ENCODE measurements at places on chromosomes 7 and 10.

DNA sequence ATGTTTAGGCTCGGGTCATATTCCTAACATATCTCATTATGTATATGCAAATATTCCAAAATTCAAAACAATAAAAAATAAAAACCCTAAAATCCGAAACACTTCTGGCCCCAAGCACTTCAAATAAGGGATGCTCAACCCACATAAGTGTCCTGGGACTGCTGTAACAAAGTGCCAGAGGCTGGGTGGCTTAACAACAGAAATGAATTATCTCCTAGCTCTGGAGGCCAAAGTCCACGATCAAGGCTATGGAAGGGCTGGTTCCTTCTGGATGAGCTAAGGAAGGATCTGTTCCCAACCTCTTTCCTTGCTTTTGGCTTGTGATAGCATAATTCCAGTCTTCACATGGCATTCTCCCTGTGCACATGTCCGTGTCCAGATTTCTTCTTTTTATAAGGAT lies 181.6 kb upstream of the NFE2L3 start:
- DNase-seq, result no peak

- no peak for DNase-seq
Measured at GRCh38 chr10:70034232-70034631, 18.4 kb upstream of the MACROH2A2 start.

GRCh38 chr7:149161241-149161848 lies 14.1 kb downstream of the ZNF398 start:
- no peak for DNase-seq

GRCh38 chr10:72328045-72328828 lies 26.5 kb downstream of the DNAJB12 start:
- DNase-seq, result no peak

GRCh38 chr7:537911-538634 lies 18.4 kb upstream of the PDGFA start:
- no peak for DNase-seq

GRCh38 chr10:71068861-71069271 lies 143.5 kb upstream of the UNC5B start:
- DNase-seq, result peak; percentile 57

DNA sequence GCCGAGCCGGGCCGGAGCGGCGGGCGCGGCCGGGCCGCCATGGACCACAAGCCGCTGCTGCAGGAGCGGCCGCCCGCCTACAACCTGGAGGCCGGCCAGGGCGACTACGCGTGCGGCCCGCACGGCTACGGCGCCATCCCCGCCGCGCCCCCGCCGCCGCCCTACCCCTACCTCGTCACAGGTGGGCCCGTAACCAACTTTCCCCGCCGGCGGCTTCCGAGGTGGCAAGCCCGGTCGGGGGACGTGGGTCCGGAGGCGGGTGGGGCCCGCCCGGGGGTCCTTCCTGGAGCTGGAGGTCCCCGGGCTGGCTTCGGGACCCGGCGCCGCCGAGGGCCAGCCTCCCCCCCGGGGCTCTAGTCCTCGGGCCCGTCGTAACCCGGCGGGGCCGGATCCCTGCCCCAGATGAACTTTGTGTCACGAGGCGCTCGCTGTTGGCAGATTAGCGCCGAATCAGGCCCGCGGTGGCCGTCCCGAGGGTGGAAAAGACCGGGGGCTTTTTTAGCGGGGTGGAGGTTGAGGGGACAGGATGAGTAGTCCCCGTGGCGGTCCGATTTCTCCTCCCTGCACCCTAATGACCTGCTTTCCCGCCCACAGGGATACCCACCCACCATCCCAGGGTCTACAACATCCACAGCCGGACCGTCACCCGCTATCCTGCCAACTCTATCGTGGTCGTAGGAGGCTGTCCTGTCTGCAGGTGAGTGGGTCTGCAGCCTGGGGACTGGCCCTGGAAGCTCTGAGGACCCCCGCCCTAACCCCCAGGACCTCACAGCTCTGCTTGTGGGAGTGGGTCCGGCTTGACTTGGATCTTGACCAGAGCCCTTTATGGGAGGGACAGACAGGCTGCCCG lies 496 bp downstream of the BRI3 start:
- DNase-seq, result no peak

DNA sequence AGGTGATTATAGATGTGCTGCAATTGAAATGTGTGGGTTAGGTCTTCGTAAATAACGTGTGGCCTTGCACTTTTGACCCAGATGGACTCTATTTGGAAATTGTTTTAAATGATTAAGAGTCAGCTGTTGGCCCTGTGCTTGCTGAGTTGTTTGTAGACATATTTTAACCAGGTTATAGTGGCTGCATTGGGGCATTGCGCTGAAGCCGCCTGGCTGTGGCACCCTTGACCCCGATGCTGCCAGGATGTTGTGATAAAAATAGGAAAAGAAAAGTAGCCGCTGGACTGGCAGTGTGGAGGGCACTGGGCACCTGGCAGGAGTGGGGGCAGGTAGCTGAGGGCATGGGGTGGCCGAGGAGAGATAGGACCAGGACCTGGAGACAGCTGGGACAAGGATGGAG lies 13.4 kb downstream of the LRRC27 start:
- DNase-seq, result no peak

DNA sequence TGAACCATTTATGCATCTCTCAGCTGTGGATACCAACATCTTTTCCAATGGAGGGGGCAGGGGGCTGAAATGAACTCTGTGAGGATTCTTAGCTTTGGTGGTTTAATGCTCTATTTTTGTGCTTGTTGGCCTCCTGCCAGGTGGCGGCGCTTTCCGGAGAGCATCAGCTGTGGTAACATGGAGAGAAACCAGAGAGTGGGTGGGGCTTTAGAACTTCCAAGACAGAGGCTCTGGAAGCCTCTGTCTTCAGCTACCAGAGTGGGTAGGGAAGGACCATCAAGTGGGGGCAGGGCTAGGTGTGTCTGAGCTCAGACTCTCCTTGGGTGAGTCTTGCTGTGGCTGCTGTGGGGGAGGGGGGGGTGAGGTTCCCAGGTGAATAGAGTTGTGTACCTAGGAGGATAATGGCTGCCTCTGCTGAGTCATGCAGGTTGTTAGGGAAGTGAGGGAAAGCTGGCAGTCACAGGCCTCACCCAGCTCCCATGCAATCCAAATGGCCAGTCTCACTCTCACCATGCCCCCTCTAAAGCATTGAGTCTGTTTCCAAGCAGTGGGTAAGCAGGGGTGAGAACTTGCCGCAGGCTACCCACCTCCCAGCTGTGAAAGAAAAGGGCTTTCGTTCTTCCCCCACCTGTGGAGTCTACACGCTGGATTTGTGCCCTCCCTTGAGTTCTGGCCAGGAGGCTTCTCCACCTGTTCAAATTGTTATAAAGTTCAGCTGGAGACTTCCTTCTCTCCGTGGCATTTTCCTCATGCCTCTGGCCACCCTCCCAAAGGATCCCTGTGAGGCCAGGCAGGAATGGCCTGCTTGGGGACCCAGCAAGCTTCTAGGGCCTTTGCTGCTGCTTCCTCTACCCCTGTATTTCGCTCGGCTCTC lies 527.0 kb downstream of the NEBL start:
- no peak for DNase-seq

GRCh38 chr10:15442056-15442455 lies 71.0 kb upstream of the FAM171A1 start:
- no peak for DNase-seq

GRCh38 chr10:31384589-31384949 lies 65.6 kb downstream of the ZEB1 start:
- no peak for DNase-seq

DNA sequence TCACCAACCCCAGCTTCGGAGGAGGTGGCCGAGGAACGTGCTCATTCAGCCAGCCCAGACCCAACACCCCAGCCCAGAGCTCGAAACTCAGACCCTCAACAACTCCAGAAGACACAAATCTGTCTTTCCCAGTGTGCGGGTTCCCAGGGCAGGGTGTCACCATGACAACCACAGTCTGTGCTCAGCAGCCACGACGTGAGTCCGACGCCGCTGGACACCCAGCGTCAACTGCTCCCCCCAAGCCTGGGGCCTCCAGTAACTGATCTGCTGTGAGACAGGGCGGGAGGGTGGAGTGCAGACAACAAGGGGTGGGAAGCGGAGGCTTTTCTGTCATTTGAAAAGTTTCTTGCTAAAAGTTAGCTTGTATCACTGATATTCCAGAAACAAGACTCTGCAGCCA lies 167.2 kb downstream of the MAD1L1 start:
- DNase-seq, result no peak

DNA sequence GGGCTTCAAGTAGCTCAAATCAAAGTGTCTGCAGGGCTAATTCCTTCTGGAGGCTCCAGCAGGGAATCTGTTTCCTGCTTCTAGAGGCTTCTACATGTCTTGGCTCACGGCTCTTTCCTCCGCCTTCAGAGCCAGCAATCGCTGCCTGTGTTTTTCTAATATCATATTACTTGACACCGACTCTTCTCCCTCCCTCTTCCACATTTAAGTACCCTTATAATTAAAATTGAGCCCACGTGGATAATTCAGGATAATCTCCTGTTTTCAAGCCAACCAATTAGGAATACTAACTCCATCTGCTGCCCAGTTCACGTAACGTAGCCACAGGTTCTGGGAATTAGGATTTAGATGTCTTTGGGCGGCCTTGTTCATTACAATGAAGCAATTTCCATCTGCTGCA lies 372.2 kb downstream of the DPP6 start:
- DNase-seq, result no peak

DNA sequence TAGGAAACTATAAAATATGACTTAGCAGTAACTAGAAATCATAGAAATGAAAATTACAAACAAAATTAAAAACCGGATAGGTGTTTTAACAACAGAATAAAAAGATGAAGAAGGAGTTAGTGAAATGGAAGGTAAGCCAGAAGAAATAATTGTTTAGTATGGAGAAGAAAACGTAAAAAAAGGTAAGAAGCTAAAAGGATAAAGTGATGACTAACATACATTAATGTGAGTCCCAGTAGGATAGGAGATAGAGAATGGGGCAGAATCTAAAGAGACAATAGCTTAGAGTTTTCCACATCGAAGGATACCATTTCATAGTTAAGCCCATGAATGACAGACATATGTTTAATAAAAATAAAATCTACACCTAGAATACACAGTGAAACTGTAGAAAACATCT lies 25.3 kb downstream of the GTF2I start:
- no peak for DNase-seq

- DNase-seq, result no peak
Measured at GRCh38 chr10:3292636-3293035, 120.1 kb upstream of the PITRM1 start.

- DNase-seq, result no peak
Measured at GRCh38 chr7:116211913-116212596, 1.7 kb downstream of the TES start.

DNA sequence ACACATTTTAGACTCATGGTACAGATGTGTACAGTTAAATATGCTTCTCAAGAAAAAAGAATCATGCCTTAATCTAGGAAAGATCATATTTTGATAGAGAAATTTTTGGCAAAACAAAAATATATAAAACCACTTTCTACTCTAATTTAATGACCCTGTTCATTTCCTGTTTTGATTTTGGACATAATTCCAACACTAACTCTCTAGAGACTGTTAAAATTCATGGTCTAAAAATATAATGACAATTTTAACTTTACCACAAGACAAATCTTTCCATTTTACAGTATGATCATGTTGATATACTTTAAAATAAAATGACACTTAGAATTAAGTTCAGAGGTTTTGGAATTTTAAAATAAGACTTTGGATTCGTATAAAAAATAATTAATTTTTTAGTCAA lies 45.2 kb downstream of the PRKG1 start:
- DNase-seq, result no peak

DNA sequence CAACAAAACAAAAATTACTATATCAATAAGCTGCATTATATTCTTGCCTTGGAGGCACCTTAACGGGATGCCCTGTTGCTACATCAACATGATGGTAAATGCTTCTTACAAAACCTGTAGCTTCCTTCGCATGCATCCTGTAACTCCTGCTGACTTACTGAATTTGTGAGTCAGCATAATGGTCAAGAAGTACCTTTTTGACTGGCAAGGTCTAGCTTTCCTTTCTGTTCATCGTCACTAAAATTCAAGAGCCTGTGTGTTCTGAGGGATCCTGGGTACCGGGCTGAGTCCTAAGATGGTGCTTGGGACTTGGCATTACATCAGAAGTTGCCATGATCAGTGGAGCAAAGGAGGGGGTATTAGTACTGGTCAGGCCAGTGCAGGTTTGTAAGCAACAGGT lies 4.9 kb downstream of the PFKFB3 start:
- DNase-seq, result no peak

- DNase-seq, result no peak
Measured at GRCh38 chr7:140940898-140941297, 16.2 kb upstream of the BRAF start.

GRCh38 chr10:101672536-101672935 lies 22.4 kb downstream of the FBXW4 start:
- no peak for DNase-seq

DNA sequence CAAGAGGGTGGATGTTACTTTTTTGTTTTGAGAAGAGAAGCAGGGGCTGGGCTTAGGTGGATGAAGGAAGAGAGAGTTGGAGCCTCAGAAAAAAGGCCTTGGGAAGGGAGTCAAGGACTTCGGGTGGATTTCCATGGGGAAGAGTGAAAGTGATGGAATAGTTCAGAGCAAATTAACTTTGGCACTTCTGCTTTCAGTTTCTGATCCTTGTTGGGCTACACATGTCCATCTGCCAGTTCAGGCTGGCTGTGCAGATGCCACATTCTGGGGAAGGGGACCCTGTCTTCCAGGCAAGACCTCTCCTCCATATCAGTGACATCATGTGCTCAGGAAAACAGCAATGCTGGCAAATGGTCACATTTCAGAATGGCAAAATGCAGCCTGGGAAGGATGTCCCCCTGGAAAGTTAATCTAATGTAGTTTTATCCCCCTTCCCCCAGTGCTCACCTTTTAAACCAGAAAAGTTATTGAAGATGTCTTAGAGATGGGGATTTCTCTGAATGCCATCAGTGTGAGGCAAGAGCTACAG lies 86.0 kb downstream of the WDFY4 start:
- DNase-seq, result no peak

GRCh38 chr10:53013201-53013810 lies 240.7 kb upstream of the MBL2 start:
- DNase-seq, result no peak

- no peak for DNase-seq
Measured at GRCh38 chr7:116447966-116448839, 51.3 kb upstream of the CAV2 start.

DNA sequence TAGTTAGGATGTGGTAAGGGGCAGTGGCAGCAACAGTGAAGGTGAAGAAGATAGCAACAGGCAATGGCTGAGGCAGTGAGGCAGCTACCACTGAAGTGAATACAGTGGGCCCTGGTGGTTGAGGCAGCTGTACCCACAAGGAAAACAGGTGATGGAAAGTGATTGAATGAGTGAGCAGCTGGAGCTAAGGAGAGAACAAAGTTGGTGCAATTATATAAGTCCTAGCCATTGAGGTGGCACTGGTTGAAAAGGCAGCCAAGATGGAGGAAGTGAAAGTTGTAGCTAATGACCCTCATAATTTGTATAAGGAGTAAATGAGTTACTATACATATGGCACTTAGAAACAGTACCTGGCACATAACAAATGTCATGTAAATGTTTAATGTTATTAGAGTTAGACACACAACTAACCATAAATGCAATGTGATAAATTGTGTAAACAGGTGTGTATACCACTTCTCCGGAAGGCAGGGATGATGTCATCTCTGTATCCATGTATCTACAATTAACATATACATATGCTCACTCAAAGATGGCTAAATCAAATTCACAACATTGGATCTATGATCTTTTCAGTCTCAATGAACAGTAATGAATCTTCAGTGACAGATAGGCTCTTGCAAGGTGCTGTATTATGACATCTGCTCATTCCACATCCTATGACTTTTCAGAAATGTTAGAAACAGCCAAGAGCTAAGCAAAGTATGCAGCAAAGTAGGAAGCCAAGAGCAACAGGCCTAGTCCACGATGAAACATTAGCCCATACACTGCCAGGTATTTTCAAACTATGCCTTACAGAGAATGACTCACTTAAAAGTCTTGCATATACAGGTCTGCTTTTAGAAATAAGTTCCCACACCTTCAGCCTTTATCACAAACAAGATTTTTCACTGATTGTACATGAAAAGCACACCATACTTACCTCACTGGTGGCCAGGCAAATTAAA lies 10.7 kb downstream of the XPNPEP1 start:
- DNase-seq, result no peak
